ENCODE measurements at places on chromosomes 5 and 9.
A peak's percentile ranks its signal among the peaks of the same experiment; 100 is the strongest.

GRCh38 chr9:135032868-135033460 is 54.5 kb upstream of the OLFM1 start:
- DNase-seq, result no peak

GRCh38 chr9:16726718-16727451 is 143.6 kb downstream of the BNC2 start:
- DNase-seq, result peak; percentile 85

GRCh38 chr9:81653240-81653639 is 36.1 kb downstream of the TLE1 start:
- DNase-seq, result peak; percentile 76

GRCh38 chr9:73199886-73200285 is 48.2 kb downstream of the ANXA1 start:
- DNase-seq, result no peak

GRCh38 chr5:75325242-75325641 is 11.8 kb upstream of the HMGCR start:
- DNase-seq, result no peak

GRCh38 chr9:84759804-84760203 is 90.3 kb downstream of the NTRK2 start:
- no peak for DNase-seq

DNA sequence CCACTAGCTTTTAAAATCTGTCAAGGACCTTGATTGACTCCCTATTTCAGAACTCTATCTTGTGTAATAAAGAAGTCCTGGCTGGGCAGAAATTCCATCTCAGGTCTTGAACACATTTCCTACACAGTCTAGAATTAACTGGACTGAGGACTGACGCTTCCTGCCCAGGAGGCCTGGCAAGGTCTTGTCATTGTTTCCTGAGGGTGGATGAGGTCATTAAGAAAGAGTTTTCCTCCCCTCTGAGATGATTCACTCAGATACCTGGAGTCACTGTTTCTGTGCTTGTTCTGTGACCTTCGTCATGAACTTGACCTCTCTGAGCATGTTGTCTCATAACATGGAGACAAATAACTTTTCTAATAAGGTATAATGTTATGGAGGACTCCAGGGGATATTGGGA is 10.0 kb downstream of the MTAP start:
- DNase-seq, result peak; percentile 44

GRCh38 chr5:41191249-41191648 is 22.1 kb downstream of the C6 start:
- no peak for DNase-seq

- peak; percentile 41 for DNase-seq
Observed at GRCh38 chr5:135031813-135032694, 2.0 kb downstream of the PITX1 start.

- DNase-seq, result peak; percentile 11
Observed at GRCh38 chr9:77879437-77879943, 152.1 kb downstream of the GNAQ start.

GRCh38 chr9:71795097-71795813 is 26.9 kb upstream of the CEMIP2 start:
- DNase-seq, result no peak

GRCh38 chr5:37767251-37767650 is 72.6 kb downstream of the GDNF start:
- DNase-seq, result no peak

GRCh38 chr5:6328173-6328572 is 50.2 kb downstream of the MED10 start:
- DNase-seq, result no peak

DNA sequence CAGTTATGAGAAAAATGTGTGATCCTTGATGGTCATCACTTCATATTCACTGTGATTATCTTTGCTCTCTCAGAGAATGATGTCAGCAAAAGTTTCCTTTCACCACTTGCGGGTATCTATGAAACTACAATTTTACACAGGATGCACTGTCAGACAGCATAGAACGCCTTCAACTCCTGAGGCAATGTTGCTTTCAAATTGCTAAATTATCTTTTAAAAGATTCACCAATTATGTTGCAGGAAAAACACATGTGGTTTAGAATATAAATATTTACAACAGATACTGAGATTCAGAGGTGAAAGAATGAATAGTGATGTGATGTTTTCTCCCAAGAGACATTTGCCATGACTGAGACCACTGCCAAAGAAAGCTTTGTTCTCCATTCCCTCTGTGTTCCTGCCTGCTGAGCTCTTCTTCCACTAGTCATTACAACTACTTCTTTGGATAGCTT is 879.8 kb upstream of the DMAC1 start:
- no peak for DNase-seq

DNA sequence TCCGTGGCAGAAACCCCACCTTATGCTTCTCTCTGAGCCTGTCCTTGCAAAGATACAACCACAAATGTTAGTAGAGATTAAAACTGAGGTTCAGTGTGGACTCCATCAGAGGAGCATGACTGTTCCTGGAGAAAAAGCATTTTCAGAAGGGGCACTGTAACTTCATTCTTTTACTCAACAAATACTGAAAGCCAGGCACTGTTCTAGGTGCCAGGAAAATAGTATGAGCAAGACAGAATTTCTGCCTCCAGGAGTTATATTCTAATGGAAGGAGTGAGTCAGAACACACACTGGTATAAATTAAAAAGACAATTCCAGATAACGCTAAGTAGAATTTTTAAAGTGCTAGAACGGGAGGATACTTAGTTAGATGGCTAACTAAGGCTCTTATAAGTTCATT is 251.4 kb upstream of the GAS1 start:
- peak; percentile 24 for DNase-seq

GRCh38 chr5:159805021-159805420 is 111.3 kb upstream of the ADRA1B start:
- no peak for DNase-seq

DNA sequence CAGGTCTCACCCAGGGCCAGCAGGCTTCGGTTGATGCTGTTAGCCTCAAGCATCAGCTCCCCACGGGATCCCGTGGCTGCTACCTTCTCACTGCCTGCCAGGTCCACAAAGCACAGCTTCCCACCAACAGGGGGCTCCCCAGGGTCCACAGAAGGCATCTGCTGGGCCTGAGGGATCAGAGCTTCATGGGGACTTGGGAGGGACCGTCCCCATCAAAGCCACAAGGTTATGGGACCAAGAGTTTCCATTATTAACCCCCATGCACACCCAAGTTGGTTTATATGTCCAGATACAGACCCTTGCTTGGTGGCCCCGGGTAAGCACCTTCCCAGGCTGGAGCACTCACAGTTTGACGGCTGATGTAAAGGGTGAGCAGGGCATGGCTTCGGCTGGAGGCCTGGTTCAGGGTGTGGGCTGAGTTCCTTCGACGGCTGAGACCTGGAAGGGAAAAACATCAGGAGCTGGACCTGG is 3.0 kb downstream of the KIF12 start:
- no peak for DNase-seq

- DNase-seq, result no peak
Observed at GRCh38 chr5:135395866-135396265, 3.2 kb downstream of the MACROH2A1 start.

- no peak for DNase-seq
Observed at GRCh38 chr9:111484572-111484894, 350 bp upstream of the ECPAS start.

GRCh38 chr5:171850324-171850947 is 64.8 kb downstream of the SMIM23 start:
- DNase-seq, result peak; percentile 13

- no peak for DNase-seq
Observed at GRCh38 chr5:135876146-135876545, 19.5 kb downstream of the IL9 start.

- peak; percentile 4 for DNase-seq
Observed at GRCh38 chr9:111948951-111949350, 52.3 kb downstream of the UGCG start.

GRCh38 chr5:150323819-150324218 is 21.1 kb upstream of the ARSI start:
- DNase-seq, result no peak

DNA sequence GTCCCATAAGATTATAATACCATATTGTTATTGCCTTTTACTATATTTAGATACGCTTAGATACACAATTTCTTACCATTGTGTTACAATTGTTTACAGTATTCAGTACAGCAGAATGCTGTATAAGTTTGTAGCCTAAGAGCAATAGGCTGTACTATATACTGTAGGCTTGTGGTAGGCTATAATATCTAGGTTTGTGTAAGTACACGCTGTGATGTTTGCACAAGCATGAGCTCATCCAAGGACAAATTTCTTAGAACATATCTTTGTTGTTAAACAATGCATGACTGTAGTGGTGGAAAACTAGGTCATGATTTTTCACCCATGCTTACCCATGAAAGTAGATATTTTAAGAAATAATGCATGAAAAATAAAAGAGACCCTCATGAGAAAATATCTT is 509.4 kb upstream of the CDH18 start:
- no peak for DNase-seq

- peak; percentile 42 for DNase-seq
Observed at GRCh38 chr5:119275146-119275545, 80.7 kb upstream of the TNFAIP8 start.

GRCh38 chr9:87671478-87671877 is 54.4 kb upstream of the CTSL start:
- no peak for DNase-seq

- DNase-seq, result no peak
Observed at GRCh38 chr9:2939368-2939767, 95.5 kb upstream of the PUM3 start.

- DNase-seq, result peak; percentile 63
Observed at GRCh38 chr5:143442385-143442784, 38.9 kb upstream of the NR3C1 start.

DNA sequence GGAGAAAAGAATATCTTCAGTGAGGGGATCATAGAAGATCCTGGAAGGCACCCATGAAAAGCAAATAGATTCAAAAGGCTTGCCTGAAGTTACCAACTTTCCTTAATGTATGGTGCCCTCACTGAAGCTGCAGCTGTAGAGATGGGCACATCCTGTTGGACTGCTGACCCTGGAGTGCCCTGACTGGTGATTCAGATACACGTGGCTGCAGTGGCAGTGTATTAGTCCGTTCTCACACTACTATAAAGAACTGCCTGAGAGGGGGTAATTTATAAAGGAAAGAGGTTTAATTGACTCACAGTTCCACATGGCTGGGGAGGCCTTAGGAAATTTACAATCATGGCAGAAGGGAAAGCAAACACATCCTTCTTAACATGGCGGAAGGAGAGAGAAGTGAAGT is 80.3 kb downstream of the OSMR start:
- DNase-seq, result peak; percentile 70

GRCh38 chr9:112188884-112189283 is 13.8 kb upstream of the SUSD1 start:
- DNase-seq, result no peak

GRCh38 chr9:109336409-109336808 is 15.6 kb upstream of the EPB41L4B start:
- no peak for DNase-seq

- no peak for DNase-seq
Observed at GRCh38 chr5:169635936-169636335, 1.1 kb upstream of the DOCK2 start.
